ENCODE measurements at places on chromosomes 2 and 18.

DNA sequence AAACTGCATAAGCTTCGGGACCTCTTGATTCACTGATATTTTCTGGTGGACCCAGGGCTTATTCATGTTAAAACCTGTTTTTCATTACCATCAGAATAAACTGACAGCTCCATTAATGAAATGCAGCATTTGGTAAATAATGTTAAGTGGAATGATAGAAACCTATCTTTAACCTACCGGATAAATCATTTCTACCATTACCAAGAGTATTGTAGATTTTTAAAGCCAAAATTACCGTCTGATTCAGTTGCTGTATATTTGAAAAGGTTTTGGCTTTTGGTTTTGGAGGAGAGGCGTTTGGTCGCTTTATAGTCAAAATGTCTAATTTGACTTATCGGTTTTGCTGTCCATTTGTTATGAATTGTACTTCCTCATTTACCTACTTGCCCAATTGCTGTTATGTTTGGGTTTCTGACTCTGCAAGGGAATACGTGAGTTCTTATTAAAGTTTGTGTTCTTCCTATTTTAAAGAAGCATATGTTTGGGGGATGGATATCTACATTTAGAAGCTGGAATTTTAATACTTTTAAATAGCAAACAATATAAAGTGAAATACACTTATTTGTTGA is 1.0 kb upstream of the CUL3 start:
- DNase-seq, result peak; percentile 25

DNA sequence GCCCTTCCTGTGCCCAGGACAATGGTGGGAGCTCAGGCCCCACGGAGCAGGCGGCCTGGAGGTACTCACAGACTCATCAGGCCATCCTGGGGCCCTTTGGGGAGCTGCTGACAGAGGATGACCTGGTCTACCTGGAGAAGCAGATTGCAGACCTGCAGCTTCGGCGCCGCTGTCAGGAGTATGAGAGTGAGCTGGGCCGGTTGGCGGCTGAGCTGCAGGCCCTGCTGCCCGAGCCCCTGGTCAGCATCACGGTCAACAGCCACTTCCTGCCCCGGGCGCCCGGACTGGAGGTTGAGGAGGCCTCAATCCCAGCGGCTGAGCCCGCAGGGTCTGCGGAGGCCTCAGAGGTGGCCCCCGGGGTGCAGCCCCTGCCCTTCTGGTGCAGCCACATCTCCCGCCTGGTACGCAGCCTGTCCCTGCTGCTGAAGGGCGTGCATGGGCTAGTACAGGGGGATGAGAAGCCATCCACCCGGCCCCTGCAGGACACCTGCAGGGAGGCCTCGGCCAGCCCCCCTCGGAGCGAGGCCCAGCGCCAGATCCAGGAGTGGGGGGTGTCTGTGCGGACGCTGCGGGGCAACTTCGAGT is 8.3 kb upstream of the KLHL30 start:
- DNase-seq, result no peak

DNA sequence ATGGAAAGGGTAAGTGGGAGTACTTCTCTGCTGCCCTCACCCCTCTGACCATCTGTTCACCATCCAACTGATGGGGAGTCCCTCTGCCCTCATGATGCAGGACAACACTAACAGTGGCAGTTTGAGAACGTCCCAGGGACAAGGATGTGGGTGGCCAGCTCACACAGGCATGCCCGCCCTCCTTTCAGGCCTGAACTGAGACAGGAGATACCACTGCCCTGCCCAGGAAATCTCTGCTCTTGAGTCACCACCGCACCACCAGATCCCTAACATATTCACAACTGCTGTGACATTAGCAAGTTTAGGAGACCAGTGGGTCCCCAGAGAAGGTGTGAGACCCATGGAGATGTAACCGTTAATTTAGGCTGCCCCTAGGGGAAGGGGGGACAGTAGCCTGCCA is 66.2 kb downstream of the TRAPPC8 start:
- DNase-seq, result no peak

GRCh38 chr2:196601430-196602306 is 37.8 kb upstream of the CCDC150 start:
- DNase-seq, result no peak

GRCh38 chr18:49223837-49224529 is 236.5 kb downstream of the DYM start:
- DNase-seq, result no peak

DNA sequence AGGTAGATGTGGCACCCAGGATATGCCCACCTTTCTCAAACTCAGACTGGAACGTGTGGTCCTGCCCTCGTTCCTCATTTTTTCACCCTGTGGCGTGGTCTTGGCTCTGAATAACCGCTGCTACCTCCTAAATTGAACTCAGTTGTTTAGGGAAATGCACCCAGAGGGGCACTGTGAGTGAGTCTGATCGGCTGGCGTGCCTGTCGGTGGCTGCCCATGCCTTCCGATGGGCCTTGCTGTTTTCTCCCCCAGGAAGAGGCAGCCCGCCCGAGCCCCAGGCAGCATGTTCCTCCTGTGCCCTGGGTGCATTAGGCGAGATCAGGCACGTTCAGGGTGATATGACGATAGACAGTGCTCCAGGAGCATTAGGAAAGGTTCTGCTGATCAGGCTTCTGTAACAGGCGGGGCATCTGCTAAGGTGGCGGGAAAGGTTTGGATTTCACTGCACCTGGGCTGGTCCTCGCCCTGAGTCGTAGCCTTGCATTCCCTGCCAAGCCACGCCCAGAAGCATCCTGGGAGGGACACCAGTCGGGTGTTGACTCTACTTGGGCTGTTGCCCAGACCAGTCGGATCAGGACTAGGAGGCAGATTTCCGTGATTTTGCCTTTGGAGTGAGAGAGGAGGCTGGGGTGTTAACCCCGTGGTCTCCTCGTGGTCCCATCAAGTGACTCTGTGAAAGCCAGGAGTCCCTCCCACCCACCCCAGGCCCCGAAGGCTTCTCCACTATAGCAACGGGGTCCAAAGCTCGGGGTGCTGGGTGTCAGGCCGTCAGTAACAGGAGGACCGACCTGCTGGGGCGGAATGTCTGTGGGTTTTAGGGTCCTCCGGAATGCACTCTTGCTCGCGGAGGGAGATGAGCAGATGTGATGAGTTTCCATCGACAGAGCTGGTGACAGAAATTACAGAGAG is 75.1 kb downstream of the SH3BP4 start:
- no peak for DNase-seq

GRCh38 chr2:149040451-149040850 is 2.0 kb downstream of the LYPD6B start:
- DNase-seq, result peak; percentile 39

DNA sequence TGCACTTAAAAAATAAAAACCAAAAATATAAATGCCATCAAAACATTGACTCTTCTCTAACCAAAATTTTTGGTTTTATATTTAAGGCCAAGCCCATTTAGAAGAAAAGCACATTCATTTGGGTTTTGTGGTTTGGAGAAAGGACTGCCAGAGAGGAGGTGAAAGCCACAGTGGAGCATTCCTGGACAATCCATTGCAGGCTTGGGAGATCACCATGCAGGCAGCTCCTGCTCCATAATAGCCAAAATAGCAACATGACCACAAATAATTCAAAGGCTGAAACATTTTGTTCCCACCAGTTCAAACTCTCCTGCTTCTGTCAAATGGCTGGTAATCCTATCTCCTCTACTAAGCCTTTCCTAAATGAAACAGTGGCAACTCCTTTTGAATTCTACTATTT is 73.5 kb downstream of the GALNT3 start:
- no peak for DNase-seq

- no peak for DNase-seq
Measured at GRCh38 chr2:24859968-24860600, 60.0 kb downstream of the ADCY3 start.

DNA sequence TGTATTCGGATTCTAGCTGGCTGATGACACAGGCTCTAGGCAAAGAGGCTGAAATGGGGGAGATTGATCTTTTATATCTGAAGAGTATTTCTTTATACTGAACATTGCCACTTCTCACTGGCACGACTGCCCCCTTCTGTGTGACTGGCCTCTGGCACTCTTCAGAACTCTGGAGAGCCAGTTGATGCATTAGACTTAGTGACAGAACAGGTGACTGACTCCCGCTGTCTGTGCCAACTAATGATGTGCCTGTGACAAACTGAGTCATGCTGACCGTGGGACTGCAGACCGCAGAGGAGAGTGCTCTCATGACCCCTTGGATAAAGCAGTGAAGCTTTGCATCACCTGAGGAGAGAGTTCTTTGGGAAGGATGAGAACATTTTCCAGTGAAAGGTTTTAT is 14.4 kb downstream of the MGAT5 start:
- no peak for DNase-seq

GRCh38 chr2:84492571-84492970 is 23.7 kb upstream of the DNAH6 start:
- DNase-seq, result no peak

GRCh38 chr2:184346338-184346862 is 251.9 kb upstream of the ZNF804A start:
- DNase-seq, result no peak

- no peak for DNase-seq
Measured at GRCh38 chr2:227471412-227471811, 544 bp upstream of the AGFG1 start.

DNA sequence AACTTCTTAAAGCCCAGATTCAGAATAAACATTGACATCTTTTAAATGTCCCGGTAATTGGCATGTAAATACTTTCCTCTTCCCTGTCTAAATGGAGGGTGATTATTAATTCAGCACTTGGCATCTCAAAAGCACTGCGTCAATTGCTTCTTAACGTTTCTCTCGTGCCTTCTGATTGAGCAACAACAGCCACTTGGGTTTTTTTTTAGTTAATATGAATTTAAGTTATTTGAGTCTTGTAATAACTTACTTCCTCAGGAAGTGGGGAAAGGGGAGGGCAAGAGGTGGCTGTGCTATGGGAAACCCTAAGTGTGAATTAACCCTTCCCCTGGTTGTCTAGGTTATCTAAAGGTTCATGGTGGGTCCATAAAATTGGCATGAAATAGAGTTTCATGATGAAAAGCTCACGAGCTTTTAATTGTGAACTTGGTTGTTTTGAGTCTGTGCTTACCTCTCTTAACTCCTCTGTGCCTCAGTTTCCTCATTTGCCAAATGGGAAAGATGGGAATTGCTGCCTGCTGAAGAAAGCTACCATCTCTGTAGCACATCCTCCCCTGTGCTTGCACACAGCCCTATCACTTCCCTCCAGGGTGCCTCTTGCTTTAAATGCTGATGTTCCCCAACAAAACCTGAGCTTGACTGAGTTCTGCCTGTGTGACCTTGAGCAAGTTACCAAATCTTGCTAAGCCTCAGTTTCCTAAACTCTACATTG is 126.3 kb upstream of the BCL2L11 start:
- no peak for DNase-seq

DNA sequence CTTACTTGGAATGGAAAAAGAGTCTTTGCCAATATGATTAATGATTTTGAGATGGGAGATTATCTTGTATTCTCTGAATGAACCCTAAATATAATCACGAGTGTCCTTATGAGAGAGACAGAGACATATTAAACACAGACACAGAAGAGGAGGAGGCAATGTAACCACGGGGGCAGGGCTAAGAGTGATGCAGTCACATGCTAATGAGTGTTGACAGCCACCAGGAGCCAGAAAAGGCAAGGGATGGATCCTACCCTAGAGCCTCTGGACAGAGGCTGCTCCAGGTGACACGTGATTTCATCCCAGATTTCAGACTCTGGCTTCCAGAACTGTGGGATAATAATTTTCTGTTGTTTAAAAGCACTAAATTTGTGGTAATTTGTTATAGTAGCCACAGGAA is 679.6 kb downstream of the MBD2 start:
- DNase-seq, result no peak

GRCh38 chr2:154130821-154131220 is 259.1 kb downstream of the GALNT13 start:
- DNase-seq, result no peak

- no peak for DNase-seq
Measured at GRCh38 chr18:59202258-59202820, 17.6 kb upstream of the GRP start.

GRCh38 chr2:4190548-4190947 is 487.2 kb downstream of the DCDC2C start:
- no peak for DNase-seq

DNA sequence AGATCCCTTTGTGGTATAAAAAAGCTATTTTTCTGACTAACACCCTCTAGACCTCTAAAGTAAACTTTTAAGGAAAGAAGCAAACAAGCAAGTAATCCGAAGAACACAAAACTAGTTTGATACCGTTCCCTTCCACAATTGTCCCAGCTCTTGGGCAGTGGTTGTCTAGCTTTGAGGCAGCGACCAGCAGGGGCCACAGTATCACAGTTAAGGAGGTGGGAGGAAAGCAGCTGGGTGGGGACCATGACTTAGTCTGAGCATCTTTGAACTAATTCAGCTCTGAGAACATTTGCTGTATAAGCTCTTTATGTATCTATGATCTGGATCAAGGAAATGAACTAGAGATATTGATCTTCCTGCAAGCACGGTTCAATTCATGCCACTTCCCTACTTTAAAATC is 51.0 kb downstream of the SF3B1 start:
- no peak for DNase-seq

DNA sequence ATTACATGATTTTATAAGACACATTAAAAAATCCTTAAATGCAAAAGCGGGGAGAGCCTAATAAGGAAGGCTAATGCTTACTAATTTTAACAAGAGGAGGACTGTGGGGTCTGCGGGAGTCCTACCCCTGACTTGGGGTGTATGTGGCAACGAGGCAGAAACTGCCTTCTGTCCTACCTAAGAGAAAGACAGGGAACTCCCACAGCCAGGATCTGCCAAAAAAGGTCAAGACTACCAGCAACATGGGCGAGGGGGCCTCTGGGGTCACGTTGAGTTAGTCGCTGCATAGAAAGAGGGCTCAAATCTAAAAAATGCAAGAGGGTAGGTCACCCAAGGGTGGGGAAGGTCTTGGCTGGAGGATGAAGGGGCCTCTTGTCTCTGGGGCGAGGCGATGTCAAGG is 529 bp upstream of the AMER3 start:
- no peak for DNase-seq

GRCh38 chr2:36367895-36368353 is 12.3 kb downstream of the CRIM1 start:
- DNase-seq, result no peak

GRCh38 chr2:203582468-203582867 is 47.4 kb upstream of the RAPH1 start:
- no peak for DNase-seq

GRCh38 chr2:30444273-30444672 is 2.8 kb upstream of the LCLAT1 start:
- DNase-seq, result no peak

GRCh38 chr2:83615511-83615910 is 843.6 kb downstream of the SUCLG1 start:
- DNase-seq, result no peak

- DNase-seq, result no peak
Measured at GRCh38 chr2:43417300-43417699, 178.5 kb downstream of the THADA start.
